Hematopoietic multipotent progenitor cell treated with erythropoietin and hydrocortisone succinate and interleukin-3 and kit ligand, for 15 days (in vitro differentiated cells): ENCODE measurements at places on chromosomes 12 and 14.

GRCh38 chr12:64655141-64655540 is 44.8 kb downstream of the RASSF3 start:
- DNase-seq = no peak

DNA sequence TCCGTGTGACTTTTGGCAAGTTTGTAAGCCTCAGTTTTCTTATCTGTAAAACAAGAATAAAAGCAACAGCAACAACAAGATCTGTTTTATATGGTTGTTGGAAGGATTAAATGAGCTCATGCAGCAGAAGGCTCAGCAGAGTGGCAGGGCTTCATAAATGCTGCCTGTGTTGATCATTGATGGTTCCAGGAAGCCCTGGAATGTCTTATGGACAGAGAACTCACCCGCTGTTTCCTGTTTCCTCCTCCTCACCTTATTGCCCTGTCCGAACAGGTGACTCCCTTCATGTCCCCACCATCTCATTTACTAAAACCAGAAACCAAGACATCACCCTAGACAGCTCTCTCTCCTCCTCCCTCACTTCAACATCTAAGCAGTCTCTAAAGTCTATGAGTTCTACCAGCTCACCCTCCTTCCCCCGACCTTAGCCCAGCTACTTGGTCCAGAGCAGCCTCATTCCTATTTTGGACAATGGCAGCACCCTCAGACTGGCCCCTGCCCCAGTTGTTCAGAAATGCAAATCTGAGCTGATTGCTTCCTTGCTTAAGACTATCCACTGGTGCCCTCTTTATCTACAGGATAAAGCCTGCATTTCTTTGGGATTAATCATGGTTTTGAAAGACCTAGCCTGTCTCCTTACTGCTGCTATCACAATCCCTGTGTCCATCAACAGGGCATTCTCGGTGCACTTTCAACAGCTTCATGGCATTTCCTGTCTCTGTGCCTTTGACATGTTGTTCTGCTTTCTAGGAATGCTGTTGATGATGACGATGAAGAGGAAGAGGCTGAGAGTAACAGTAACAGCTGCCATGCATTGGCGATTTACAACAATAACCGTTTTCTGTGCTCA is 21.4 kb upstream of the GSG1 start:
- DNase-seq = no peak

DNA sequence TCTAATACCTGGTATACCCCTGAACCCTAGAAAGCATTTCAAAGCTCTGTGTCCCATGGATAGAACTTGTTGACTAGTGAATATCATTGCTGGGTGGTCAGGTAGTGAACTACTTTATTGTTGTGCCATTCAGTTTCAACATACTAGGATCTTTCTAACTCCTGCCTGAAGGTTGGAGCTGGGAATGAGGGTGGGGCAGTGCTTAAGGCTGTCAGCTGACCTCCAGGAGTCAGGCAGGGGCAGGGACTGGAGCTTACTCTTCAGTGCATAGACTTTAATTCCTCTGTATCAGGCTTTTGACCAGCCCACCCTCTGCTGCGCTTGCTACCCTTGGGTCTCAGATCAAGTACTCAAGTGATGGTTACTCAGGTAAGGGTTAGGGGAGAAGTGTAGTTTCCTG is 102.6 kb upstream of the RFX4 start:
- no peak for DNase-seq

GRCh38 chr12:41683023-41683422 is 461.7 kb downstream of the GXYLT1 start:
- no peak for DNase-seq

DNA sequence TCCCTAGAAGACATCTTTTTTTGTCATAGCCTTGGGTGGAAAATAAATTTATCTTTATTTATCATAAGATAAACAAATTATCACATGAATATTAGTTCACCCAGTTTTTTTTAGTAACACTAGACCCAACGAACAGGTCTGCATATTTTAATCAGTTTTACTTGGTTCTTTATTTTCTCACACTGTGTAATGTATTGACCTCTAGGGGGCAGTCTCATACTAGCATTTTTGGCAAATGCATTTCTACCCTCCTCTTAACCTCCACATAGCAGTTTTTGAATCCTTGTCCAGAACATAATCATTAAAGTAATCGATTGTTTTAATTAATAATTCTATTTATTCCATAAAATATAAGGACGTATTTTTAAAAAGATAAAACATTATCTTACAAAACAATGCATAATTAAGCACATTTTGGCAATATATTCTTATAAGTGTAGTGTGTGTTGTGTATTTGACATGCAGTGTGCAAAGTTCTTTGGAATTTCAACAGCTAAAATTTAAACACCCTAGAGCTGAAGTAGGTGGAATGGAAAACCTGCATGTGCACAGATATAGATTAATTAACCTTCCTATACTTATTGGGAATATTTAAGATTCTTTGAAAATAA is 31.6 kb upstream of the PTPRQ start:
- peak; percentile 34 for DNase-seq

DNA sequence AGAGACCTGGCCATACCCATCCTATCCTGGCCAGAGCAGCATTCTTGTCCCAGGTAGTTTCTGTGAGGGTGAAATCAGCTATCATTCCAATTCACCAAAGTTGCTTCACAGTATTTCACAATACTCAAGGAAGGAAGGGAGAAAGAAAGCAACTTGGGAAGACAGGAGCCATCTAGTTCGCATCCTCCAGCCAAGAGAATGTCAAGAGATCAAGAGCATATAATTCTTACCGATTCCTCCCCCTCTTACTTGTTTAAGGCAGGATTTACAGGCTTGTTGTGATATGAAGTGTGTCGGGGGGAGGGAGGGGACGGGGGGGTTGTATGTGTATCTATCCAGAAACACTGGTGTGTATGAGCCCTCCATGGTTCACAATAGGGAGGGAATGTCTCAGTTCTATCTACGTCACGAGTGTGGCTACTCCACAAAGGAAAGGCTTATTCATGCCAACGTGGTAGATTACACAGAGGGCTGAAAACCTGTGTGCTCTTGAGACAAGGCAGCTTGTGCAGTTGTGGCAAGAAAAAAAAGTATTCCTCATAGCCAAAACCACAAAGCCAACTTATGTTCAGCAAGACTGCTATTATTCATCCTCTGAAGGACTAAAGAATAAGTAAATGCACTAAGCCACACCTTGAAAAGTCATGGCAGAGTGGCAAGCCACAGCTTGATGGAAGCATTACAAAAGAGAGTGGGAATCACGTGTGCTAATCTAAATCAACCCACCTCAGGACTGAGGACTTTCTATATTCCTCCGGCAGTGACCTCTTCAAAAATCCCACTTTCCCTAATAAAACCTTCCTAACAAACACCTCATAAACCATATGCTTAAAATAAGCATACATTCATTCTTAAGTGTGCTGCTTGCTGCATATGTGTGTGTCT is 35.0 kb downstream of the CORO1C start:
- peak; percentile 67 for DNase-seq

- no peak for DNase-seq
Measured at GRCh38 chr12:9711664-9712063, 21.2 kb downstream of the CLECL1 start.

DNA sequence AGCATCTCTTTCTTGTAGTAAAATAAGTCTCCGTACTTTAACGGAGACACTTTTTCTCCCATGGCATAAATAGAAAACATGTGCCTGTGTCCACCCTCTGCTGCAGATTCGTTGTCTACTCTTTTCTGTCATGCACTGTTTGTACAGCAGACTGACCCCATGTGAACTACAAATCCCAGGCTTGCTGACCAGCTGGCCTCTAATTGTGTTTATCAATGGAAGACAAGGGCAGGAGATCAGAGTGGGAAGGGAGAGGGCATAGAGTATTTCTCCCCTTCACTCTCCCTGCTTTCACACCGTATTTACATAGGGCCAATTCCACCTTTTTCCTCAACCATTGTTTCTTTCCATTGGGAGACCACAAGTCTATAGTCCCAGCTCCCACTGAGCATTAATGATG is 31.0 kb upstream of the TMTC2 start:
- DNase-seq = no peak

DNA sequence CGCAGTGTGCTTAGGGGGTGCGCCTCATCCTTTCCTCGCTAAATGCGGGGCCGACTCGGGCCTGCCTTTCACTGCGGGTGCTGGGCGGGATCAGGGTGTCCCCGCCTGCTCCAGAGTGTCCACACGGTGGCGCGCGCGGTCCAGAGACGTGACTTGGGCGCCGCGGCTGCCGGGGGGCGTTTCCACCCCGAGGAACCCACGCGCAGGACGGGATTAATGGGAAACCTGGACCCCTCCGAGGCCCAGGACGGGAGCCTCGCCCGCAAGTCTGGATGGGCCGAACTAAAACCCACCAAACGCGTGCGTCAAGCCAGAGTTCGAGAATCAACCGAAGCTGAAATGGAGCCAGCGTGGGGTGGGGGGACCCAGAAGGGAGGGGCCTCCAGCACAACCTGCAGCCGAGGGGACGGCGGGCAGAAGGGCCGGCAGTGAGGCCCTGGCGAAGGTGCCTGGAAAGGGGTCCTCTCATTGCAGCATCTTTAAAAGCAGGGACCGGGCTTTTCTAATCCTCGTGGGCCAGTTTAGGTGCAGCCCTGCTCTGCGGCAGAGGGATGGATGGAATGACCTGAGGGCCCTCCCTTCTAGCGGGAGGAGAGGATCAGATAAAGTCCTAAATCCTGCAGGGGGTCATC is 93.3 kb downstream of the NINJ2 start:
- peak; percentile 87 for DNase-seq

DNA sequence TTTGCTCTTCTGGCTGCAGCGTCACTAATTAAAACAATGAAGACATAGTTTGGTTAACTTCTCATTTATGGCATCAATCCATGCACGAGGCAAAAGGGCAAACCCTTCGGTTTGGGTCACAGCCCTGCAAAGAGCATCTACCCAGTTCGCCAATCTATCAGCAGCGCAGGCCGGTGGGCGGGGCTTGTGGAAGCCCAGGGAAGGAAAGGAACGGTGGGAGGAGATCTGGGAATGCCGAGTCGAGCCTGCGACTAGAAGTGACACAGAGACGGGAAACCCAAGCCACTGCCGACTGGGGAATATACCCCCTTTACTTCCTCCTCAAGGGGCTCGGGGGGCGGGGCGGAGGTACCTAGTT is 466 bp downstream of the KICS2 start:
- DNase-seq = peak; percentile 57

- no peak for DNase-seq
Measured at GRCh38 chr12:69102856-69103255, 136.5 kb upstream of the CPSF6 start.

- peak; percentile 59 for DNase-seq
Measured at GRCh38 chr14:92520102-92521057, 6.8 kb downstream of the RIN3 start.

GRCh38 chr12:118402251-118402650 is 25.9 kb downstream of the SUDS3 start:
- no peak for DNase-seq

DNA sequence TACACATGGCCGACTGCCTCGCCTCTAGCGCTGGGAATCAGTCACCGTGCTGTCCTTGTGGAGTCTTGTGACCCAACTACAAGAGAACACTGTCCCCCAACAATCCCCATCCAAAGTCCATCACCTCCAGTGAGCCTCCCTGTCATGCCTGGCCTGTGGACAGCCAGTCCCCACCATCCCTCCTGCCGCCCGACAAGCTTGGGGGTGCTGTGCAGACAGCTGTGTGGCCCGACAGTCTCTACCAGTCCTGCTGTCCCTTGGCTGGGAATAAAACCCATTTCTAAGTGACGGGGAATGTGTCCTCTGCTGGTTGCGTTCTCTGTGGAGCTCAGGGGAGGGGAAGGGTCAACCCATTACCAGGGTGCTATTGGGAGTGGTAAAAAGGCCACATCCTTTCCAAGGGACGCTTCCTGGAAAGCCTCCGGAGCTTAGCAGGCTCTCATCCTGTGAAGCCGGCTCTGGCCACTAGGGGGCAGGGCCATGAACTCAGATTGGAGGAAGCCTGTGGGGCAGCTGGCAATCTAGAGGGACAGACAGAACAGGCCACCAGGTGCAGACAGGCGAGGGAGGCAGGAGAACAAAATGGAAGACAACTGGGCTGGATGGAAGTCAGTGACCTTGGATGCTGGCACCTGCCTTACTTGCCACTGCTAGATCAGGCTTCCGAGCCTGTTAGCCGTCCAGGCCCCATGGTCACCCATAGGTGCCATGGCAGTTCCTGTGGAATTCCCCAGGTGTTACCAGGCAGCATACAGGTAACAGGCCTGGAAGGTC is 12.0 kb upstream of the BLTP3B start:
- peak; percentile 76 for DNase-seq

GRCh38 chr14:81435391-81436295 is 35.5 kb upstream of the STON2 start:
- peak; percentile 27 for DNase-seq

GRCh38 chr12:40146800-40147797 is 41.2 kb upstream of the SLC2A13 start:
- no peak for DNase-seq

- DNase-seq = no peak
Measured at GRCh38 chr14:72810201-72810600, 83.7 kb downstream of the DPF3 start.

- DNase-seq = no peak
Measured at GRCh38 chr14:80679273-80679672, 262.3 kb downstream of the CEP128 start.

GRCh38 chr12:120674097-120674636 is 12.8 kb upstream of the MLEC start:
- DNase-seq = no peak

DNA sequence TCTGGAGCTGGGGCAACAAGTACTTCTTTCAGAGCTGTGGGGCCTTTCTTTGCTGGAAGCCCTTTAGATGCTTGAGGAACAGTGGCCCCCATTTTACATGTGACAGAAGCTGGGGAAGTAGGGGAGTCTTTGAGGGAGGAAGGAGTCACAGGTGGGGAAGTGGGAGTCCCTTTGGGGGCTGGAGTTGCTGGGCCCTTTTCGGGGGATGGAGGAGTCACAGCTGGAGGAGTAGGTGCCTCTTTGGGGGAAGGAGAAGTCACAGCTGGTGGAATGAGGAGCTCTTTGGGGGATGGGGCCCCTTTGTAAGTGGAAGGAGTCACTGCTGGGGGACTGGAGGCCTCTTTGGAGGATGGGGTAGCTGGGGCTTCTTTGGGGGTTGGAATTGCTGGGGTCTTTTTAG is 8.6 kb downstream of the NACA start:
- no peak for DNase-seq

DNA sequence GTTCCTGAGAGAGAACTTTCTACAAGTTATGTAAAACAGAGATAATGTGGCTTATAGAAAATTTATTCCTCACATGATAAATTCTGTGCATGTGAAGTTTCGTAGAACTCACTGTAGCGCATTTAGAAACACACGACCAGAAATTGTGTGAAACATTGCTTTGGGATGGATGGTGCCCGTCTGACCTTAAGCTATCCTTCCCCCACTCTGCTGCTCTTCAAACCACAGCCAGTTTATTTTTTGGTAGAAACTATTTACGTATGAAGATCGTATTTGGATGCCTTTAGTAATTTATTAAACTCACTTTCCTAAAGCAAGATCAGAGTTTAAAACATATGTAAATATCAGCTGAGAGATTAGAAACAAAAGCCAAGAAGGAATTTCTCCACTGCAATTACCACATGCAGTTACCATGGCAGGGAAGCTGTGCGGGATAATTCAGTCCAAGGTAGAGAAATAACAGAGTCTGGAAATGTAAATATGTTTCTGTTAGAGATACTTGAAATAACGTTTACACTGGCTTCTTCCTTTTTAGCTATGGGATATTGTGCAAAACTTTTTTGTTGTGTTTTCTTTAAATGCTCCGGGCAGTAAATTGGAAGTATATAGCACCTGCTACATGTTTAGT is 382.7 kb downstream of the RGS6 start:
- DNase-seq = no peak
